ENCODE measurements at places on chromosomes 16 and 17.

DNA sequence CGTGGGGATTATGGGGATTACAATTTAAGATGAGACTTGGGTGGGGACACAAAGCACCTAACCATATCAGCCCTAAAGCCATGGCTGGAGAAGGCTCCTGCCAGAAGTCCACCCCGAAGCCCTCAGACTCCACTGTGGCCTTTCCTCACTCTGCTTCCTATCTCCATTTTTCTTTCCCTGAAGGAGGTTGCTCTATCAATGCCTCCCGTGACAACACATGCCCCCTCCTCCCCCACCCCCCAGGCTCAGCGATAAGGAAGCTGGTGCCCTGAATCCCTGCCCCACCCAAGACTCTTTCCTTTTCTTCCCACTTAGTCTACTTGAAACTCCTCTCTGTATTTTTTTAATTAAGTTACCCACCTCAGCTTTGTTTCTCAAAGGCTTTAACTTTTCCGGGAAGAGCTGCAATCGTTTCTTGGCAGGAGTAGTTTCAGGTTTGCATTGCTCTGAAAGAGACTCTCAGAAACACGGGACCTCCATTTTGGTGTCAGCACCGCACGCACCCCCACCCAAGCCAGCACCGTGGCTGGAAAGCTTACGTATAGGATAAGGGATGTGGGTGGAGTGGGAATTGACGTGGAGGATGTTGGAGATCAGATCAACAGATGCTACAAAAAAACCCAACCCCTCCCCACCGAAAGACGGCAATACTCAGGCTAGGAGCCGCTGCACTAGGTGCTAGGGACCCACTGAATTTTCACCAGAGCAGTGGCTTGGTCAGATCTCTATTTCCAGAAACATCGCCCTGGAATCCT is 15.2 kb upstream of the CA4 start:
- DNase-seq: no peak

DNA sequence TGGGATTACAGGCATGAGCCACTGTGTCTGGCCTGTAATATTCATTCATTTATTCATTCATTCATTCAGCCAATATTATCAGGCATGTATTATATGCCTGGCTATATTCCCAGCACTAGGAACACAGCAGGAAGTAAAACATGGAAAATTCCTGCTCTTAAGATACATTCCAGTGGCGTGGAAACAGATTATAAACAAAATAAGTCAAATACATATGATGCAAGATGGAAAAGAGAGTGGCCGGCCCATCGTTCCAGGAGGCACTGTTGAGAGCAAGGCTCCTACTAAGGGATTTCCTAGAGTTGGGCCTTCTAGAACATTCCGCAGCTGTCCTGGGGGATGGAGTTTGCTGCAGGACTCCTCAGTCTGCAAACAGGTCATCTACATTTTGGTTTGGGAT is 17.7 kb downstream of the ADCY9 start:
- no peak for DNase-seq

DNA sequence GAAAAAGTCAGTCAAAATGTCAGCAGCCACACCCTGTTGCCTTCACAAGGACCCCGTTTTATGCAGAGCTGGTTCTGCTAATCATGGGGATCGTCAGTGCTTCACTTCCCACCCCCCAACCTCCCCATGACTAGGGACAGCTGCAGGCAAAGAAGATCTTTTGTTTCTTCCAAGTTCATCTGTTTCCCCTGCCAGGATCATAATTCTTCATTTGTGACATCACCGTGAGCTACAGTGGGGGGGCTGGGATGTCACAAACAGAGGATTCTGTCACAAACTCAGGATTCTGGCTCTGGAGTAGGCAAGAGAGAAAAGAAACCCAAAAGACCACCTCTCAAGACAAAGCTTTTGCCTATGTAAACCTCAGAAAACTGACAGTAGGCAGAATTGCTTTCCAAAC is 24.7 kb downstream of the DNAJC7 start:
- DNase-seq: no peak

DNA sequence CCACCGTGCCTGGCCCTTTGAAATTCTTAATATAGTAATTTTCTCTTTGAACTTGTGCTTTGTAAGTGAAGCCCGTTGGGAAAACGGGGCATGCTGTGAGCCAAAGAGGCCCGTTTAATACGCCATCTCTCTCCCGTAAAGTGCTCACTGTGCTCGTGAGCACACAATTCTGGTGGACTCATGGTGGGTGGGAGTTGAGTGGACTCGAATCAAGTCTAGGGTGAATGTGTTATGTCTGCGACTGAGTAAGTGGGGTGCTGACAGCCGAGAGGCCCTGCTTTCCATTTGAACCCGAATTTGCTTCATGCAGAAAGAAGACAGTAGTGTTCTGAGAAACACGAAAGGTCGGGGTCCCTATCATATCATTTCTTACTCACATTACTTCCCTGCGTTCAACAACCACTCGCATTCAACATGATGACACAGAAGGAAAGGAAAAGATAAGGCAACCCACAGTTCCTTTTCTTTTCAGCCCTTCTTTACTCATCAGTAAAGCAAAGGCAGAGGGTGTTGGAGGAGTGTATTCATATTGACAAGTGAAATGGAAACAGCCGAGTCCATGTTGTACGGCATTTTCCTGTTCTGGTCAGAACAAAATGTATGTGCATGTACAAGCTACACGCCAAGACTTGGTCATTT is 4.8 kb upstream of the ATP2A3 start:
- DNase-seq: no peak

GRCh38 chr16:77171745-77172635 is 19.0 kb upstream of the MON1B start:
- peak; percentile 53 for DNase-seq

GRCh38 chr17:78324391-78325075 is 35.3 kb downstream of the SOCS3 start:
- DNase-seq: no peak

- DNase-seq: no peak
These were observed 7.6 kb upstream of the BEAN1 start for GRCh38 chr16:66419527-66419926.
